CD4-positive, CD25-positive, alpha-beta regulatory T cell (primary cell): ENCODE measurements at places on chromosomes 7 and 10. TPM values are rescaled to one million over a fixed set of nuclear protein-coding genes. Genes with fewer than 3 reads are reported as not detected.

The TMEM184A gene
- polyA plus RNA-seq = not detected

The GTF2IRD1 gene
- polyA plus RNA-seq = not detected

The NXPH1 gene
- not detected for polyA plus RNA-seq

The ANKRD30A gene
- not detected for polyA plus RNA-seq

The GLI3 gene
- not detected for polyA plus RNA-seq

The LIPK gene
- not detected for polyA plus RNA-seq

The AMPH gene
- polyA plus RNA-seq = 0.11 TPM

The HOGA1 gene
- polyA plus RNA-seq = not detected

The ETV1 gene
- polyA plus RNA-seq = not detected

The FXYD4 gene
- not detected for polyA plus RNA-seq

The FAM131B gene
- 0.36 TPM for polyA plus RNA-seq

The TRIM74 gene
- not detected for polyA plus RNA-seq

The NODAL gene
- polyA plus RNA-seq = 0.22 TPM

The HOXA13 gene
- not detected for polyA plus RNA-seq

The CYP2C8 gene
- polyA plus RNA-seq = not detected

The ZNF786 gene
- 7.4 TPM for polyA plus RNA-seq

The GIMAP7 gene
- polyA plus RNA-seq = 778 TPM

The PUS7 gene
- polyA plus RNA-seq = 2.0 TPM

The OR9A2 gene
- polyA plus RNA-seq = not detected

The STEAP2 gene
- not detected for polyA plus RNA-seq

The MEST gene
- polyA plus RNA-seq = 2.1 TPM

The EEPD1 gene
- 21.7 TPM for polyA plus RNA-seq

The ZNF487 gene
- 2.5 TPM for polyA plus RNA-seq

The WEE2 gene
- polyA plus RNA-seq = not detected

The HABP2 gene
- not detected for polyA plus RNA-seq

The CALU gene
- polyA plus RNA-seq = 23.5 TPM

The TEX47 gene
- polyA plus RNA-seq = not detected

The CHPF2 gene
- 18.8 TPM for polyA plus RNA-seq

The KIAA1217 gene
- polyA plus RNA-seq = not detected

The SGMS1 gene
- 29.8 TPM for polyA plus RNA-seq

The RBM20 gene
- 0.15 TPM for polyA plus RNA-seq

The CXCL12 gene
- polyA plus RNA-seq = not detected

The RELN gene
- not detected for polyA plus RNA-seq

The GHRHR gene
- polyA plus RNA-seq = not detected

The ADIRF gene
- polyA plus RNA-seq = 0.42 TPM

The ADCY1 gene
- polyA plus RNA-seq = not detected

The C10orf120 gene
- polyA plus RNA-seq = not detected

The NUTM2B gene
- polyA plus RNA-seq = not detected

The AKR1C8 gene
- polyA plus RNA-seq = 0.52 TPM

The ACTL6B gene
- not detected for polyA plus RNA-seq

The CYP2E1 gene
- not detected for polyA plus RNA-seq

The PTPRN2 gene
- 4.7 TPM for polyA plus RNA-seq

The FFAR4 gene
- polyA plus RNA-seq = not detected

The WDR86 gene
- not detected for polyA plus RNA-seq

The TMEM176B gene
- polyA plus RNA-seq = 1.0 TPM

The MBLAC1 gene
- 2.2 TPM for polyA plus RNA-seq

The ANKRD2 gene
- not detected for polyA plus RNA-seq

The AMZ1 gene
- polyA plus RNA-seq = 0.43 TPM

The CDC14C gene
- polyA plus RNA-seq = not detected

The MAD1L1 gene
- polyA plus RNA-seq = 380 TPM

The DNAH11 gene
- 0.65 TPM for polyA plus RNA-seq

The DLX6 gene
- polyA plus RNA-seq = not detected

The IFRD1 gene
- polyA plus RNA-seq = 36.2 TPM

The FBXO24 gene
- 0.22 TPM for polyA plus RNA-seq

The MORN4 gene
- 1.5 TPM for polyA plus RNA-seq

The EPDR1 gene
- not detected for polyA plus RNA-seq

The OGDHL gene
- polyA plus RNA-seq = not detected

The TMEM213 gene
- polyA plus RNA-seq = 0.21 TPM
